ENCODE measurements at places on chromosomes 12 and 14.

- no peak for DNase-seq
Observed at GRCh38 chr12:14219156-14219555, 146.3 kb upstream of the ATF7IP start.

DNA sequence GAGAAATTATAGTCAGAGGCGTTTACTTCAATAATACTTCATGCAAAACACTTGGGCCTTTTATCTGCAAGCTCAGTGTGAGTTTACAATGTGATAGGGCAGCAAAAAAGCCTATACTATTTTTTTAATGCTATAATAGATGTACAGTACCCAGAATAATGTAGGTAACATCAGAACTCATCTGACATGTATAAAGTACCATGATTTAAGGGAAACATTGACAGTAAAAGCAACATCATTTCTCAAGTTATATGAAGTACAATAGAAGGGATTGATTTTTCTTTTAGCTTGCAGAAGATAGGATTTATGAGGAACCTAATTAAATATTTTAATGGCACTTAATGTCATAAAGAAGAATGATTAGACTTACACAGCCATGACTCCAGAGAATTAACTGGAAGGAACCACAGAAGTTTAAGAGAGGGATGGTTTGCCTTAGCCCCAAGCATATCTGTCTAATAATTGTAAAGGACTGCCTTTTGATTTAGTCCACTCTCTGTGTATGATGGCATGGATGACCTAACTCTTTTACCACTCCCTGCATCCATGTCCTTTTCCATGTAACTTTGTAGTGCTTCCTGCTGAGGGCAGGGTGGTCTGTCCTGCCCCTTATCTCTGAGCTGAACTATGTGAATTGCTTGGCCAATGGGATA lies 55.9 kb upstream of the MIS18BP1 start:
- no peak for DNase-seq

- DNase-seq = peak; percentile 8
Observed at GRCh38 chr12:7935590-7936581, at the start of gene SLC2A3. SLC2A3 (minus strand) TSS chr12:7936187; CDS start chr12:7936034, 153 bp downstream.

DNA sequence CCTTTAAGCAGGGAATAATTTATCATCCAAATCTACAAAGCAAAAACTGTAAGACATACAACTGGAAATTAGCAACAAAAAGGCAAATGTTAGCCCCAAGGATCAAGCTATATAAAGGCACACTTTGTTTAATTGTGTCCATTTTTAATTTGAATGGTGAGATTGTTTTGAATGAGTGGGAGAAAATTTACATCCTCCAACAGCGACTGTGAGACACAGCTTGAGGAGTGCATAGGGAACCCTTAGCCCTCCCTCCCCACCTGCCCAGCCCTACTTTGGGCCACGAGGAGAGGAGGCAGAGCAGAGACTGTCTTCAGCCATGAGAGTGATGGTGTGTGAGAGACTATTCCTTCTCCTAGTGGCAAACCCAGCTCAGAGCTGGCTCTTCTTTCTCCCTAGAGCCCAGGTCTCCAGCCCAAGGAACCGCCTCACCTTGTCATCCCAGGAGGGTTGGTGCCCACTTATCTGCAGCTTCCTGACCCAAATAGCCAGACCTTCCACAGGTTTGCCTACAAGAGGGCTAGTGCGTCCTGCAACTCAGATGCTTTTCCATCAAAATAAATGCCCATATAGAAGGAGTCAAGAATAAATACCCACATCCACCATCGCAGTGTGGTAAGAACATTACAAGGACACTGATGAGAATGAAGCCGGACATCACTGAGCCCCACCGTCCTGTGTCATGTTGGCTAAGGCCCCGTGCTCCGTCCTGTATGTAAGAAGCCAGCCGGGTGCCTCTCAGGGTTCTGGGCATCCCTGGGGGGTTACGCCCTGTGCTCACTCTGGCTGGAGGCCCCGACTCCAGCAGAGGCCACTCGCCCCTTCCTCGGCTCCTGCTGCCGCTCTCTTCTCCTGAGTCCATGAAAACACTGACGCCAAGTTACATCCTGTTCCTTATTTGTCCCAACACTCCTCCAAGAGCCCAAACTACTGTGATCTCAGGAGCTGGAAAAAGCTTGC lies 36.4 kb upstream of the C14orf180 start:
- DNase-seq = no peak

- DNase-seq = no peak
Observed at GRCh38 chr14:68820999-68821683, 28.3 kb upstream of the ZFP36L1 start.

GRCh38 chr12:51341251-51342007 lies 5.0 kb downstream of the CELA1 start:
- DNase-seq = peak; percentile 68

DNA sequence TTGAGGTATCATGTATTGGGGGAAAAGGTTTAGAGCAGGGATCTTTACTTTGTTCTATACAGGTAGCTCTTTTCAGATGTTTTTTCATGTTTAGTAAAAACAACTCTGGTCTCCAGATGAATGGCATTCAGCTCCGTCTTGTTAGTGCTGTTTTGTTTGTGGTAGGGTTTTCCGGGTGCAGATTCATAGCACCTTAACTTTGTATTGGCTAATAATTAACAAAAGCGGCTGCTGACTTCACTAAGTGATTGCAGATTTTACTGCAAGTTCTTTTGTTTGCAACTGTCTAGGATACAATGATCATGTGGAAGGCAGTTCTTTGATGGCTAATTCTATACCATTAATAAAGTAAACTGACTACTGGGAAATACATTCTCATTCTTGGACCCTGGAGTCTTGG lies 32.2 kb upstream of the BHLHE41 start:
- DNase-seq = no peak

GRCh38 chr12:20701106-20701505 lies 6.0 kb downstream of the SLCO1C1 start:
- no peak for DNase-seq

DNA sequence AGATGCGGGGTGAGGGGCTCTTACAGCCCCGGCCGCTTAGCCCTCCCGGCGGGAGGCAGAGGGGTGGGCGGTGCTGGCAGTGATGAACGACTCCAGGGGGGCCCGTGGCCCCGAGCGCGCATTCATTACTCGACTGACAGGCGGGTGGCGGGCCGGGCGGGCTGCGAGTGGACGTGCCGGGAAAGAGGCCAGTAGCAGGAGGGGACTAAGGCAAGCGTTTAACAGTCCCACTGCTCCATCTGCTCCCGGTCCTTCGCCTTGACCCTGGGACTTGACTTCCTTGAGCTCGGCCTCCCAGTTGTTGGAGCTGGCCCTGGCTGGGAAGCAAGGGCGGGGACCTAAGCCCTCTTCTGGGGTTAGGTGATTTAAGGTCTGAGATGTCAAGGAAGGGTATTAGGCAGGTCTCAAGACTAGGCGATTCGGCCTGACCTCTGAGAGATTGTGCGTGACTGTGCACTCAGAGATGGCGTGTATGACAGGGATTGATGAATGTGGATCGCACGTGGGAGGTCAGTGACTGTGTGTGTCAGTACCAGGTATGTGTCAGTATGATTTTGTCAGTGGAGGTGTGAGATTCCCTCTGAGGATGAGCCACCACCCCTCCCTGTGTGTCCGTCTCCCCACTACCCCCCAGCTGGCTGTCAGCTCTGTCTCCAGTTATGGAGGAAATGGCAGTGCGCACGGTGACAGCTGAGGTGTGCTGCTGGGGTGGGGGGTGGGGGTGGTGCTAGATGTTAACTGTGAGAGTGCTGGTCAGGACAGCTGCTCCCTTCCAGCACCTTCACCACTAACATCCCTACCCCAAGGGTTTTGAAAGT lies 3.6 kb upstream of the DNAJC22 start:
- no peak for DNase-seq

- no peak for DNase-seq
Observed at GRCh38 chr12:53236443-53237111, 4.6 kb upstream of the RARG start.

DNA sequence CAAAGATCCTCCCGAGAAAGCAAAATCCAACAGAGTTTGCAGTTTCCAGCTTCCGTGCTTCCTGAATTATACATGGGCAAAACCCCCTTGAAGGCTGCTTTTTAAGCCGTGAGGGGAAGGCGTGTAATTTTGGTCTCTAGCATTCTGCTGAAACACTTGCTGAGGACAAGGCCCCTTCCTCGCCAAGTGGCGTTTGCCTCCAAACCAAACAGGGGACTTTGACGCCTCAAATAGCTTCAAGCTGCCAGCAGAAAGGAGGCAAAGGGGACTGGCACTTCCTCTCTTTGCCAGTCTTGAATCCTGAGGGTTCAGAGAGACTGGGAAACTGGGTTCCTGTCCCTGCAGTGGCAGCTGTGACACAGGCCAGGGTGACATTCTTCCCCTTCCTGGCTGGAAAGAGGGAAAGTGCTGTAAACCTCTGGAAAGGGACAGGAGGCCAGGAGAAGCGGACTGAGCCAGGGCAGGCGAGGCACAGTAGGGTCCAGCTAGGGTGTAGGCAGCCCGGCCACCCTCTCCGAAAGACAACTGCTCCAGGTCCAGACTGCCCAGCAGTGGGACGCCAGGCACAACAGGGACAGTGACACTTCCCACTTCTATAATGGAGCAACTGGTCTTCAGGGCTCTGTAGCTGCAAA lies 96.2 kb upstream of the MED13L start:
- no peak for DNase-seq

GRCh38 chr12:28489246-28489645 lies 299.0 kb downstream of the CCDC91 start:
- no peak for DNase-seq
